ENCODE measurements at places on chromosomes 1 and 21.

DNA sequence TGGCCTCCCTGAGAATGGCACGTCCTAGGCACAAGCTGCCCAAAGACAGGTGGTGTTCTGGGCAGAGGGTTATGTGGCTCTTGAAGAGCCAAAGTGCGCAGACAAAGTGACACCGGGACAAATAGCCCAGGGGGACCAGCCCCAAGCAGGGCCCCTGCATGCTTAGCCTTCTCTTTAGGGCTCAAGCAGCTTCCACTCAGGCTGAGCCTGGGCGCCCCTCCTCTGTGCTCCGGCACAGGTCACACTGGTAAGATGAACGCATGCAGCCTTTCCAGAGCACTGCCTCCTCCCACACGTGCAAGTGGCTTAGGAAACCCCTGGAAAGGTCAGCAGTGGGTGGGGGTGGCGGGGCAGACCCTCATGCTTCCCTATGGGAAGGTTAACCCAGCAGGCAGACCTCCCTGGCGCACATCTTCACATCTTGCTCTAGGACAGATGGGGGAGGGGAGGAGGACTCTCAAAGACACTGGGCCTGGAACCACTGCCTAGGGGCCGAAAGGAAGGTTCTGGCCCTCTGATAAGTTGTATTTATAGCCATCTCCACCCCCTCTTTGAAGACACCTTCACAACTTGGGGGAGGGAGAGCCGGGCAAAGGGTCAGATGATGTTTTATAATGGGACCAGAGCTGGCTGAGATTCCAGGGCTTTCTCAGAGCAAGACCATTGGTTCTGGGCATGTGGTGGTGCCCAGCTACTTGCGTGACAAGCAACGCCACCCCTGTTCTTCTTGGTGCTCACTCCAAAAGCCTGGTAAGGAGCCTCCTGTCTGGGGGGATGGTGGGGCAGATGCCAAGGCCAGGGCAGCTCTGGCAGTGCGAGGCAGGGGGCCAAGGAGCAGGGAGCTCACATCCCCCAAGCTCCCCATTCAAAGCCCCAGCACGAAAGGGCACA is 5.5 kb downstream of the KLHL21 start:
- no peaks in the 10 kb centered on the region for H3K36me3 ChIP-seq
- H3K4me1 ChIP-seq = peaks cover 20% of the 10 kb centered on the region
- peaks cover 19% of the 10 kb centered on the region for H3K27me3 ChIP-seq
- no peak for DNase-seq
- no peak overlapping the region for H3K27ac ChIP-seq

DNA sequence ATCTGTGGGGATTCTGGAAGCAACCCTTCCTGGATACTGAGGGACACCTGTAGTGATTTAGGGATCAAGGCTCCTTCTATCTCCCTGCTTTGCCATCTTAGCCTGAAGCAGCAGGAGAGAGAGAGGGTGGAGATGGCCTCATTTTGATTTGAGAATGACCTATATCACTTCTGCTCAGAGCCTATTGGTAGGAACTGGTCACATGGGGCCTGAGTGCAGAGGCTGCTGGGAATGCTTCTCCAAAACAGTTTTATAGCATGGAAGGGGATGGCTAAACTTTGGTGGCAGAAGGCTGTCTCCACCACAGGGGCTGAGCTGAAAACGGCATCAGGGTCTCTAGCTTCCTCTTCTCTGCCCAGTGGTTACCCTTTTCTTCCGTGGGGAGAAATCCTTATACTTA is 105.8 kb downstream of the TBX19 start:
- peaks cover 17% of the 10 kb centered on the region for H3K27me3 ChIP-seq
- H3K4me3 ChIP-seq = no peak overlapping the region
- no peak overlapping the region for H3K27ac ChIP-seq
- H3K36me3 ChIP-seq = no peaks in the 10 kb centered on the region
- DNase-seq = no peak

DNA sequence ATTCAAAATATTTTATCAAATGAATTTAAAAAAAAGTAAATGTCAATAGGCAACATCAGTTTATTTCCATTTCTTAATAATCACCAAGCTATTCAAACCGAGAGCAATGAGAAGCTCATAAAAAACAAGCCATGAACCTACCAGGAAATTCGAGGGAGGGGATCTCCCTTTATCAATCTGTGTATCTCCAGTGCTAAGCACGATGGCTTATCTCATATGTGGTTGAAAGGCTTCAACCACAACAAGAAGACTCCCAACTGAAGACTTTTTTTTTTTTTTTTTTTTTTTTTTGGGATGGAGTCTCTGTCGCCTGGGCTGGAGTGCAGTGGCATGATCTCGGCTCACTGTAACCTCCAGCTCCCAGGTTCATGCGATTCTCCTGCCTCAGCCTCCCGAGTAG is 833.3 kb downstream of the USP25 start:
- no peaks in the 10 kb centered on the region for H3K36me3 ChIP-seq
- H3K4me3 ChIP-seq = no peak overlapping the region
- peaks cover 4% of the 10 kb centered on the region for H3K4me1 ChIP-seq
- H3K27ac ChIP-seq = no peak overlapping the region

DNA sequence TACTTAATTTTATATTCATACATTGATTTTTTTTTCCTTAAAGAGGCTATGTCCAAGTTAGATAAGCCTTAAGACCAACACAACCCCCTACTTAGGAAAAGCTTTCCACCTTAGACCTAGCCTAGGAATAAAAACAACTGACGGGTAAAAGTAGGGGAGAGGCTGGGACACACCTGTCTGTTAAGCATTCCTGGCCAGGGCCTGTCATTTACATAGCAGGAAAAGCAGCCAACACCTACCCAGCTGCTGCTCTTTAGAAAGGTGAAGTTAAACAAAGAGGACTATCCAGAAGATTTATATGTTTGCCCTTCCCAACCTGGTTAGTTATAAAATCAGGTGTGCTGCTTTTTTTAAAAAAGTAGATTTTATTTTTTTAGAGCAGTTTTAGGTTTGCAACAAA is 29.1 kb upstream of the SAMD13 start:
- no peak overlapping the region for H3K4me3 ChIP-seq
- no peaks in the 10 kb centered on the region for H3K36me3 ChIP-seq
- H3K27me3 ChIP-seq = no peaks in the 10 kb centered on the region
- H3K4me1 ChIP-seq = peaks cover 16% of the 10 kb centered on the region

- DNase-seq = no peak
- no peaks in the 10 kb centered on the region for H3K36me3 ChIP-seq
- no peak overlapping the region for H3K4me3 ChIP-seq
- H3K27ac ChIP-seq = no peak overlapping the region
- H3K4me1 ChIP-seq = no peaks in the 10 kb centered on the region
Measured at GRCh38 chr1:170224469-170224868, 78.7 kb downstream of the NTMT2 start.

DNA sequence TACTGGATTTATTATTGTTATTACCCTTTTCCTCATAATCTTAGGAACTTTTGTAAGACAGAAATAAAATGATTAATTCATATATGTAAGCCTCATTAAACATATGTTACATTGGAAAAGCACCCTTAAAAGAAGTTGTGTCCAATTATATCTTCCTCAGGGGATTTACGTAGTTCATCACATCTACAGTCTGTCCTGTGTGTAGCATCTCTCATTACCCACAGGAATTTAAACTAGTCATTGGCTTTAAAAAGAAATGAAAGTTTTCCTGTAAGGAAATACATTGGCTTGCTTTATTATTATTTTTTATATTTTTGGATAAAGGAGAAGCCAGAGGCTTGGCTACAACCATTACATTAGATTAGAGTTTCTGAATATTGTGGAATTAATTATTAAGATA is 56.1 kb downstream of the SWT1 start:
- DNase-seq = no peak
- no peak overlapping the region for H3K4me3 ChIP-seq
- H3K4me1 ChIP-seq = no peaks in the 10 kb centered on the region
- H3K27ac ChIP-seq = no peak overlapping the region
- H3K27me3 ChIP-seq = no peaks in the 10 kb centered on the region
- H3K36me3 ChIP-seq = no peaks in the 10 kb centered on the region

DNA sequence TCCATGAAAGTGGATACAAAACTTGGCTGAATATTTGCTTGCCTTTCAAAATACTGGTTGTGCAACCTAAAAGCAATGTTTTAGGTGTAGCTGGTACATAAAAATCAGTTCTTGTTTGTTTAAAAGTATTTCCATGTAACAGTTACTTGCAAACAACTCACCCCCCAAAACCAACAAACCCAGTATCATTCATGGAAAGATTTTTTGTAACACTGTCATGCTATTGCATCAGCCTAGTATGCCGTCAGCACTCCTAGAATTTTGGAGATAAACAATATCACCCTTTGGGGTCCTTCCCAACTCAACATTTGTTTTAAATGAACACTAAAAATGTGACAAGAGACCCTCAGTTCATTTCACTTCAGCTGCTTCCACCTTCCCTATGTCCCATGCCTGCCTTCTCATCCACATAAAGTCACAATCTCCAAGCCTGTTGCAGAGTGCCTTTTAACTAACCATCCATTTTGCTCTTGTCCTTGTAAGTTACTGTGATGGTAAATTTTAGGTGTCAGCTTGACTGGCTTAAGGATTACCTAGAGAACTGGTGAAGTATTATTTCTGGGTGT is 425.3 kb downstream of the DUSP10 start:
- no peaks in the 10 kb centered on the region for H3K27me3 ChIP-seq
- no peak for DNase-seq
- H3K27ac ChIP-seq = no peak overlapping the region
- no peaks in the 10 kb centered on the region for H3K36me3 ChIP-seq
- no peak overlapping the region for H3K4me3 ChIP-seq

GRCh38 chr1:52601991-52602855 is at the start of gene GPX7:
GPX7 (plus strand) TSS chr1:52602371; CDS start chr1:52602410, 39 bp downstream.
- peaks cover 48% of the 10 kb centered on the region for H3K27me3 ChIP-seq
- no peak within 1 kb of the TSS for H3K27ac ChIP-seq
- peak; percentile 74 for DNase-seq
- no peaks in the 10 kb centered on the region for H3K36me3 ChIP-seq

DNA sequence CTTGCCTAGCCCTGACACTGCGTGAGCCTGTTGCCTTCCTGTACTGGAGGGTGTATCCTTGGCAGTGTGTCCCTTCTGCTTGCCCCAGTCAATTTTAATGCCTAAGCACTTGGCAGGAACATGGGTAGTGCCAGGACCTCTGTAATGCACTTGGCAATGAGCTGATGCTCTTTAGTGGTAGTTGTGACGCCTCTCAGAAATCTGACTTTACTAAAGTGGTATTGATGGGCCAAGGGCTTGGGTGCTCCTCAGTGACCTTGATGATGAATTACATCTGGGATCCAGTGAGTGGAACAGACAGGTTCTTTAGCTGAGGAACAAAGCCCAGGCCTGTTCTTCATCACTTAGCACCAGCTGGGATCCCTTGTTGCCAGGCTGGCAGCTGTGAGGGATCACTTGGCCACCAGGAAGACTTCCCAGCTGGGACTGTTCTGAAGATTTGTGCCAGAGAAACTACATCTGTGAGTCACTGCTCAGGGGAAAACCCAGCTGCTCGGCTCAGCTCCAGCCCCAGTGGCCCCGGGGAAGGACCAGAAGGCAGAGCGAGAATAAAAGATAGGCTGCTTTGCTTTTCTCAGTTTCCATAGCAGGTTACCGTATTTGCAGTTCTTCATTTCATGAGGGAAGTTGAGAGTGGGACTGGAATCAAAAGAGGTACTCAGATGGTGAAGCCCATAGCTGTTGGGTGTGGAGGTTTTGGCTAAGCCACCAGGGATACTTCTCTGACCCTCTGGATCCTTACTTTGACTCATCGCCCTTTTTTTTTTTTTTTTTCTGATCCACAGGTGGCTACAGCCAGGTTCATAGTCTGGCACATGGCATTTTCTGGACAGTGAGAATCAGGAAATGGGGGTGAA is 28.5 kb upstream of the KCNA2 start:
- H3K4me3 ChIP-seq = no peak overlapping the region
- no peaks in the 10 kb centered on the region for H3K27me3 ChIP-seq
- H3K36me3 ChIP-seq = no peaks in the 10 kb centered on the region
- DNase-seq = no peak
- H3K4me1 ChIP-seq = no peaks in the 10 kb centered on the region
- H3K27ac ChIP-seq = no peak overlapping the region

- H3K27ac ChIP-seq = no peak overlapping the region
- no peaks in the 10 kb centered on the region for H3K36me3 ChIP-seq
- DNase-seq = no peak
- no peak overlapping the region for H3K4me3 ChIP-seq
- no peaks in the 10 kb centered on the region for H3K27me3 ChIP-seq
Measured at GRCh38 chr1:167197692-167198091, 23.0 kb upstream of the POU2F1 start.

DNA sequence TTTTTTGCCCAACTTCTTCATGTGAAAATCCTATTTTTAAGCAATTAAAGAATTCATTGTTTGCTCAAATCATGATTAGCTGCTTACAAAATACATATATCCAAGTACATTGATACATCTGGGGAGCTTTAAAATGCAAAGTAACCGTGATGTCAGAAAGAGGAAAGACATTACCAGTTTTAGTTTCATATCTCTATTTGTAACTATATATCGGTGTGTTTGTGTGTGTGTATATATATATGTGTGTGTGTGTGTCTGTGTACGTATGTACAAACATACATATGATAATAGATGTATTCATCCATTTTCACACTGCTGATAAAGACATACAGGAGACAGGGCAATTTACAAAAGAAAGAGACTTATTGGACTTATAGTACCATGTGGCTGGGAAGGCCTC is 310.1 kb downstream of the DPYD start:
- no peaks in the 10 kb centered on the region for H3K27me3 ChIP-seq
- H3K36me3 ChIP-seq = no peaks in the 10 kb centered on the region
- no peaks in the 10 kb centered on the region for H3K4me1 ChIP-seq
- DNase-seq = no peak
- H3K4me3 ChIP-seq = no peak overlapping the region

DNA sequence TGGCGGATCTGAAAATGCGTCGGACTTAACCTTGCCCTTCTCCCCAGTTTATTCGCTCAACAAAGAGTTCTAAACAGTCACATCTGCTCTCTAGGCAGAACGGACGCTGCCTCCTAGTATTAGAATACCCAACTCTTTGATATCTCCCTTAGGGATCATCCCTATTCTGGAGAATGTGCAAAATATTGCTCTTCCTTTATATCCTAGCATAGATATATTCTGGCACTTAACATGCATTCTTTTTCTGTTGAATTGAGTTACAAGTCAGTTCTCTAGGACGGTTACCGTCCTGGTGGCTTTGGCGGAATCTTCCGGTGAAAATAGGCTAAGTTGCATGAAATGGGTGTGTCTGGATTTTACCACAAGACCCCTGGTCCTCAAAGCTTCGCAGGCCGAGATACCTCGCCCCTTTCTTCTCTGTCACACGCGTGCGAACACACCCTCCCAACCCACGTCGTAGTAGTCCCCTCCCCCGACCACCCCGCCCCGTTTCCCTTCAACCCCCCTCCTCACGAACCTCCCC is 501 bp upstream of the DNAJC6 start:
- H3K27me3 ChIP-seq = peaks cover 20% of the 10 kb centered on the region
- peaks cover 8% of the 10 kb centered on the region for H3K4me1 ChIP-seq
- H3K36me3 ChIP-seq = no peaks in the 10 kb centered on the region

Data from neural progenitor cell (in vitro differentiated cells).